ENCODE measurements at places on chromosomes 5 and 9.

- DNase-seq, result no peak
Measured at GRCh38 chr5:131541071-131541470, 94.0 kb downstream of the RAPGEF6 start.

DNA sequence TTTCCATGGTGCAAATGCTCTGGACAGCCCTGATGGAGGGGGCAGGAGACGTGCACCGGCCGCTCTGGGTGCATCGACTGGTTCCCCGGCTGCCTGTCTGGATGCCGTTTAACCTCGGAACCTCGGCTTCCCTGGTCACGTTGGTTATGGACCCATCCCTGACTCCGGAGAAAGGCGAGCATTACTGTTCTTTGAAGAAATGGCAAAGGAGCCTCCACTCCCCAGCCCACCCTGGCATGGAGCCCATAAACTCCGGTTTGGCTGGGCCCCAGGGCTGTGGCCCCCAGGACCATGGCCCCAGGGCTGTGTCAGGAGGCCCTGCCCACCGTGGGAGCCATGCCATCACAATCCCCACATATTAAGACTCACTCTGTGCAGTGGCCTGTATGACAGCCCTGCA is 28.9 kb downstream of the DBH start:
- no peak for DNase-seq

DNA sequence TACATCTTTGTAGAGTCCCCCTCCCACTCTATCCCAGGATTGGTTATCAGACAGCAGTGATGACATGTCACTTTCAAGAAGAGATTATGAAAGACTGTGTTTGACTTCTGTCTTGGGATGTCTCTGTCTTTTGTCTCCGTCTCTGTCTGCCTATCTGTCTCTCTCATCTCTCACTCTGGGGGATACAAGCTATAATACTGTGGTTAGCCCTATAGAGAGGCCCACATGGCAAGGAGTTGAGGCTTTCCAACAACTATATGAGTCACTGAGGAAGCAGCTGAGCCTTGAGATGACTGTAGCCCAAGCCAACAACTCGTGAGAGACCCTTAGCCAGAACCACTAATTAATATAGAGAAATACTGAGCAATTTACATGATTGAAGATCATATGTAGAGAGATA is 284.8 kb downstream of the PDE4D start:
- DNase-seq, result no peak

DNA sequence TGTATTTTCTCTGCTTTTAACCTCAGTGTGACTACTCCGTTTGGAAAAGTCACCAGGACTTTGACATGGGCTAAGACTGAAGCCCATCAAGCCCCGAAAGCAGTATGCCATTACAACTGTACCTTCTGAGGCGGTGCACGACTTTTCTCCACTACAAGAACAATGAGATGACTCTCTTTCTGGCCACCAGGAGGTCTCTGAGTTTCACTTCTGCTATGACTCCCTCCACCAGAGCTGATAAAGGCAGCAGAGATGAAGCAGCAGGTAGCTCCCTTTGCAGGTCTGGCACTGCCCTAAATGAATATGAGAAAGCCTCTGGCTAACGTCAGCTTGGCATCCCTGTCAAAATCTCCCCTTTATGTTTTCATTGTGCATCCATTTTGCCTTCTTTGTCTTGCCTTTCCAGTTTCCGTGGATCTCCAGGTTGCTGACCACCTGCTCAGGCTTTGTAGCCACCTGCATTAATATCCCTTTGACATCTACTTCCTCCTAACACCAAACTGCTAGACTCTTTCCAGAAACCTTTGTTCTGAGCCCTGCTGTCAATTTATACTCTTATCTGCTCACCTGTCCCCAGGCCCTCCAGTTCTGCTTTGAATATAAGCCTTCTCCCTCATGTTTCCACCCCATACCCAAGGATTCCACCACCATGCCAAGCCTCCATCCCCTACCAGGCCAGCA is 221.7 kb downstream of the ZNF608 start:
- DNase-seq, result no peak

DNA sequence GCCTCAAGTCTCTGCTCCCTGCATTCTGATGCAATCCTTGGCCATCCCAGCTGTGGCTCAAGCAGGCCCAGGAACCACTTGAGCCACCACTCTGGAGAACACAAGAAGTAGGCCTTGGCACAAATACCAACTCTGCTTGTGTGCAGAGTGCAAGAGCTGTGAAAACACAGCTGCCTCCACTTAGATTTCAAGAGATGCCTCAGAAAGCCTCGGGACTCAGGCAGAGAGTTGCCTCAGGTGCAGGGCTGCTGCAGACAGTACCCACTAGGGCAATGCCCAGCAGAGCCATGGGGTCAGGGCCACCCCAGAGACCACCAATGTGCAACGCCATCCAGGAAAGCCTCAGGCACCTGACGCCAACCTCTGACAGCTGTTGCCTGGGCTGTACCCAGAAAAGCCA is 82.4 kb downstream of the FREM1 start:
- DNase-seq, result no peak

DNA sequence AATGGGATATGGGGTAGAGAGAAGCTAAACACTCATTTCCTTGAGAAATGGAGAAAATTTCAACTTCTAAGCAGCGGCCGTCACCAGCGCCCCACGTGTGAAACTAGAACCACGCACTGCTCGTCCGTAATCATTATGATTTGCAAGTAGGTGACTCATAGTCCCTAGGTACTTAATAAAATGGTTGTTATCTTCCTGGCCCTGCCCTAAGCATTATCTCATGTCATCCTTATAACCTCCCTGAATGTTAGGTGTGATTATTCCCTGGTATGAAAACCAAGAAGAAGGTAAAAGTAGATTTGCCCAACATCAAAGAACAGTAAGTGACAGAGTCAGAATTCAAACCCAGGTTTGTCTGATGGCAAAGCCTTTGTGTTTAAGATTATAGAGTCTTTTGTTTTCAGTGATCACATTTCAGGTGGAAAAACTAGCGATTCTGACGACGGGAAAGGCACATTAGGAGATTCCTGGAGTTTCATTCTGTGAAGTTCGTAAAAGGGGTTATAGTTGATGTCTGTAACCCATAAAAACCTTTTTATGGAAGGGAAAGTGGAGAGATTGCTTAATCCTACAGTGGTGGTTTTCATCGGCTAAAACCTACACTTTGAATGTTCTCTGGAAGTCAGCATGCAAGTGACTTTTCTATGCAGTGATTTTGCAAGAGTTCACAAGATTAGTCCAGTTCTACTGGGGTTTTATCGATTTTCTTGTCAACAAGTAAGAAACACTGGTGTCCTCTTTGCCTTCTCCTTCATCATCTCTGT is 202.9 kb upstream of the WWC1 start:
- no peak for DNase-seq

- DNase-seq, result no peak
Measured at GRCh38 chr9:110128664-110129329, 79.2 kb downstream of the C9orf152 start.

DNA sequence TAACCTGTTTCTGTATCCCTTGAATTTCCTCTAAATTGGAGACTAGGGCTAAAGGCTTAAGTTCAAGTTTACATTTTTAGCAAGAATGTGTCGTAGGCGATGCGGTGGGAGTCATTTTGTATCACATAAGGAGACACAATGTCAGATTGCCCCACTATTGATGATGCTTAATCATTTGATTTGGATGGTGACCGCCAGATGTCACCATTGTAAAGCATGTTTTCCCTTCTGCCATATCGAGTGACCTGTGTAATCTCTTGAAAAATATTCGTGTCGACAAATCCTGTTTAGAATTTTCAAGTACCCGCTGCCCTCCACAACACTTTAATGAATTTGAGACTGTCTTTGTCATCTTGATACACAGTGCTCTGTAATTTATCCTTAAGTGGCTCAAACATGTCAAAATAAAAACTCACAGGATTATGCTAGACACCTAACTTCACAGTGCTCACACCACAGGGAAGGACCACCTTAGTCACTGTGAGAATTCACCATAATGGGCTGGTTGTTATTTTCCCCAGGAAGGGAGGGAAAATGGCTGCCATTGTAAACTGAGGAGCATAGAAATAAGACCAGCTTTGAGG is 34.5 kb upstream of the SLC46A2 start:
- DNase-seq, result peak; percentile 89

DNA sequence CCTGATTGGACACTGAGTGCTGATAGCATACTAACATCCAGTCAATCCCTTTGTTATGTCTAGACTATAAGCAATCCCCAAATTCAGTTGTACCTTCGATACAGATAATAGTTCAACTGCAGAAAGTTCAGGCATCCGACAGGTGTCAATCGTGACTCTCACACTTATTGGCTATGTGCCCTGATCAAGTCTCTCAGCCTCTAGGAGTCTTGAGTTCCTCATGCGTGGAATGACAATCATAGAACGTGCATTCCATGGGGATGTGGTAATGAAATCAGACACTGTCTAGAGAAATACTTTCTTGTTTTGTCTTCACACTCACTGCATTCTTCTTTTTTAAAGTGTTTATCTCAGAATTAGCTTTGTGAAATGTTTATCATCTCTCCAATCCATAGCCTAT is 4.8 kb downstream of the ANKRD34B start:
- DNase-seq, result no peak

- peak; percentile 63 for DNase-seq
Measured at GRCh38 chr5:95822542-95823181, at the start of gene GLRX. Gene GLRX (minus strand): TSS chr5:95822726. CDS start chr5:95822662, 64 bp downstream.

DNA sequence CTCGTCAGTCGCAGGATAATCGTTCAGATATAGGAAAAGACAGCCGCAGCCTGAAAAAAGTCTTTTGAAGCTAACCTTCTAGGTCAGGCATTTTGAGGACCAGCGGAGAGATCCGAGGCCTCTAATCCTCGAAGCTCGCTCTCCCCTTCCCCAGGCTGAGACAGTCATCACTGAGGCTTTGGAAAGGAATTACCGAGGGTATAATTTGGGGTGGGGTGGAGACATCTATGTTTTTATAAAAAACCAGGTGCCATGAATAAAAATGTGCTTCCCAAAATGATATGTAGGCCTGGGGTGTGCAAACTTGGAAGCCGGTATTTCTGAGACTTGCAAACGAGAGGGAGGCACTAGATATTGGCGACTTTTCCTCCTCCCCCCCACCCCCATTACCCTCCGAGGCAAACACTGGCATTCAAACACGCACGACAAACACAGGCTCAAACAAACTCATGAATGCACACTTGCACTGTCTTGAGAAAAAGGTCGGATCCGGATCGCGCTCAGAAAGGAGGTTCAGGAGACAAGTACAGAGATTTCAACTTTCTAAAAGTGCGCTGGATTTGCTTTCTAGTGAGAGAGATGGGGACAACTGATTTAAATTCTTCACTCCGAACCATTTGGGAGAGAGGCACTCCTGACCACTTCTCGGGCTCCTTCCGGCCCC is 935 bp upstream of the MSX2 start:
- no peak for DNase-seq

DNA sequence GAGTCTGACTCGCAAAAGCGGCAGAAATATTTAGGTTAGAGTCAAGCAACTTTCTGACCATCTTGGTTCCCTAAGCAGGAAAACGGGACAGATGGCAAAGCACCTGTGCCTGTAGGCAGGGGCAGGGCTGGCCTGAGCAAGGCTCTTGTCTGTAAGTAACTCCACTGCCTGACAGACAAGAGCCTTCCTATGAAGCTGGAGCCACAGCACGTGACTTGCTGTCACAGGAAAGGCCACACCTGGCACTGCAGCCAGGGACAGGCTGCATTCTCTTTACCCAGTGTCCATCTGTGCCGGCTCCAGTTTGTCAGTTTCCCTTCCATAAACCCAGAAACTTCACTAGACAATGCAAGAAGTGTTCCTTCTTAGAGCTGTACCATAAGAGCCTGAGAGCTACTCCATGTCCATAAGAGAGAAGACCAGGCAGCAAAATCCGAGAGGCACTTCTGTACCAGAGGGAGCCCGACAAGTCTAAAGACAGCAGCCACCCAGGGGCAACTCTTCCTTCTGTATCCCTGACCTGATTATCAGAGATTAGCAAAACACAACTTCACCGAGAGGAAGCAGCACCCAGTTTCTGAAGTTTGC is 78.1 kb downstream of the GPR21 start:
- no peak for DNase-seq

DNA sequence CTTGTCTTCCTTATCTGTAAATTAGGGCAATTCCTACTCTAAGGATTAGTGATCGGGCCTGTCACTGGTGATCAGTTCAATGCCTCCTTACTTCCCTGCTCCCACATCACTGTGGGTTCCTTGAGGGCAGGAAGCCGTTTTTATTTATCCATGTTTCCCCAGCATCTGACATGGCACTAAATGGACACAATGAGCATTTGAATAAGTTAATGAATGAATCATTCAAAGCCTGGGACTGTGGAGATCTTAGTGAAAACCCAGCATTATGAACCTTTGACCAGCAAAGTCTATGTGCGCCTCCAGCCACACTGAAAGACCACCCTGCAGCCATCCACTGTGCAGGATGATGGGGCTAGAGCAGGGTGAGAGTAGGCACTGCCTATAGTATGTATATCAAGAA is 11.6 kb downstream of the COL15A1 start:
- no peak for DNase-seq

DNA sequence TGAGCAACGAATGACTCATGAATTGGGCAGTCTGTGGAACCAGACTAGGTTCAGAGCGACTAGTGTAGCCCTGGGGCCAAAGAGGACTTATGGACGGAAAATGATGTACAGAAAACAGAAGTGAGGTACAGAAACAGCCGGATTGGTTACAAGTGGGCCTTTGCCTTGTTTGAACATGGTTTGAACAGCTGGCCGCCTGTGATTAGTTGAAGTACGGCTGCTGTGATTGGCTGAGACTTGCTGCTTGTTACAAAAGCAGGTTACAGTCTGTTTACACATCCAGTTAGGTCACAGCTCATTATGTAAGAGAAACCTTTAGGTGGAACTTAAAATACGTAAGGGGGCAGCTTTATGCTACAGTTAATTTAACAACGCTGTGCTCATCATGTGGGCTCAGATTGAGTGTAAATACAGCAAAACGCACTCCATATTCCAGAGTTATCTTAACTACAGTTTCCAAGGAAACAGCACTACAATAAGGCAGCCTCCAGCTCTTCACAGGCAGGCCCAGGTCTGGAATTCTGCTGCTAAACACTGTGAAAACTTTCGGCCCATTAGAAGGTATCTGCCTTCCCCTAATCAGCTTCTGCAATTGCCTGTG is 6.5 kb downstream of the AMACR start:
- peak; percentile 96 for DNase-seq

- no peak for DNase-seq
Measured at GRCh38 chr5:114412510-114413171, 50.8 kb downstream of the KCNN2 start.

GRCh38 chr5:6087576-6087975 is 290.8 kb downstream of the MED10 start:
- DNase-seq, result no peak

DNA sequence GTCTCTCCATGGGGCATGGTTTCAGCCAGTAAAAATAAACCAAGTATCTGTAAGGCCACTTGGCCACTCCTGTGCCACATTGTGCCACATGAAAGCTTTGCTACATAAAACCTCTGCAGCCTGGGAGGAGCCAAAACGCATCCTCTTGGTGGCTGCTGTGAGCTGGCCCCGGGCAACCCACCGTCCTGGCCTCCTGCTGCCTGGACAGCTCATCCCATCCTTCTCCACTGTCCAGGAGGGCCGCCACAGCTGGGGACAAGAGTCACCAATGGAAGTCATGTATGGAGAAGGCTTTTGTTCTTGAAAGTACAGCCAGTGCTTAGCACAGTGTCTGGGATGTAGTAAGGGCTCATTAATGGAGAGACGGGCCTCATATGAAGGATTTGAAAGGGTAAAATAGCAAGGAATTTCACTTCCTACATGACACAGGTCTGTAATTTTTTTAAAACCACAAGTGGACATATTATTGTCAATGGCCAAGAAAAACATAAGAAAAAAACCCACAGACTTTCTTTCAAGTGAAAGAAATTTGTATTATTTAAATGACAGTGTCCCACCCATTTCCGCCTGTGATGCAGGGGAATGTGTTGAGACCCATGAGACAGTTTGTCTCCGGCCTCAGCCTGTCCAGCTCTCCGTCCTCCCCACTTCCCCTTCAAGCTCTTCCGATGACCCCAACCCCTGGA is 6.6 kb downstream of the PTGES start:
- DNase-seq, result no peak
